ENCODE measurements at places on chromosomes 7 and 10.

GRCh38 chr10:19993714-19994315, 177.6 kb downstream of the PLXDC2 start:
- no peak for DNase-seq

DNA sequence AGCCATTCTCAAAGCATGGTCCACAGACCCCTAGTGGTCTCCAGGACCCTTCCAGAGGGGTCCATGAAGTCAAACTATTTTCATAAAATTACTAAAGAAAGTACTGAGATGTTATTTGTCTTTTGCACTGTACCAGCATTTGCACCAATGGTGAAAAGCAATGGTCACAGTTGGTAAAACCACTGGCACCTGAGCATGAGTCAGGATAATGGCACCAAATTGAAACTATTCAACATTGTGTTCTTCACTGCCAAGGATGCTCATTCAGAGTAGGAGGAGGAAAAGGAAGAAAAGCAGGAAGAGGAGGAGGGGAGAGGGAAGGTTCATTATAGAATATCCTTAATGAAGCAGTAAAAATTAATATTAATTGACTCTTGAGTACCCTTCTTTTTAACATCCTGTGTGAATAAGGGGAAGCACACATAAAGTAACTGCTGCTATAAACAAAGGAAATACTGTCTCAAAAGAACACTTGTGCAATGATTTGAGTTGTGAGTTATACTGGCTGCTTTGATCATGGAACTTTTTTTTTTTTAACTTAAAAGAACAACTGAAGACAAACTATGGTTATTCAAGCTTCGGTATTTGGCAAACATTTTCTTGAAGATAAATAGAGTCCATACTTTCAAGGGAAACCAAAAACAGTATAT, 60.2 kb downstream of the MPP7 start:
- no peak for DNase-seq

- DNase-seq: no peak
These were observed 19.5 kb downstream of the GOT1 start for GRCh38 chr10:99410876-99411275.

GRCh38 chr10:80612261-80612660, 74.6 kb downstream of the SH2D4B start:
- DNase-seq: no peak

DNA sequence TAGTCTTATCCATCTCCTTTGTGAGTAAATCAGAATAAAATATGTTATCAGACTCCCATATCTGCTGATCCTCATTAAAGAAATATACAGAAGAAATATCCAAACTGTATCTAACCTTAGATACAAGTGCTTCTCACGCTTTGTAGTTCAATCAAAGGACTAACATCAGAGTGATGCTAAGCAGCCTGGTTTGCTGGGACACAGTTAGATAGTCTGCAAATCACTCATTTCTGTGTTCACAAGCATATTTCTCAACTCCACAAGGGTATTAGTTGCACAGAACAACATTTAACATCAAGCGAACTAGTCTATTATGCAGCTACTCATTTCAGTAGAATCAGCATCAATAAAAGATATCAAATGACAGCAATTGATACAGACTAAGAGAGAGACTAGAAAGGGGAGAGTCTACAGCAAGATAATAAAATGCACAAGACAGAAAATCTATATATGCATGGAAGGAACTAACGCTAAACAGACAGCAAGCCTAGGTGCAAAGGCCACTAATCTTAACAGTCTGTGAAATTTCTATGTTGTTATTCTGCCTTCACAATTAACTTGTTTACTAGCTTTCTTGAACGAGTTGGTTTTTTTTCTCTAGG, 30.0 kb downstream of the DNAJC12 start:
- DNase-seq: no peak

- DNase-seq: no peak
These were observed at the start of gene UCMA for GRCh38 chr10:13234172-13234571. UCMA (minus strand) TSS chr10:13234374; CDS start chr10:13234258, 116 bp downstream.

- no peak for DNase-seq
These were observed 173.4 kb downstream of the IMMP2L start for GRCh38 chr7:111388912-111389311.

DNA sequence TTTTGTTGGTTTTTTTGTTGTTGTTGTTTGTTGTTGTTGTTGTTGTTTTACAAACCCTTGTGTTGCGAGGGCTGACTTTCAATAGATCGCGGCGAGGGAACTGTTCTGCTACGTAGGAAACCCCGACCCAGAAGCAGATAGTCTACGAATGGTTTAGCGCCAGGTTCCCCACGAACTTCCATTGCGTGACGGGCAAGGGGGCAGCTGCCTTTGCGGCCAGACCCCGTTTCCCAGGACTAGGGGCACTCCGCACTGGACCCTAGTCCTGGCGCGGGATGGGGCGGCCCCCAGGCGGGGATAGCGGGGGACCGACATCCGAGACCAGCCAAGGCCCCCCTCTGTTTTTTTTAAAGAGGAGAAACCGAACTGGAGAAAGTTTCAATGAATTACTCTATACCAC, 119.6 kb downstream of the LRRTM3 start:
- no peak for DNase-seq

GRCh38 chr10:29604291-29604825, 30.4 kb downstream of the SVIL start:
- no peak for DNase-seq

- DNase-seq: no peak
These were observed 22.7 kb downstream of the FAM237B start for GRCh38 chr7:90298145-90299038.

GRCh38 chr10:102230264-102230860, 4.3 kb downstream of the ELOVL3 start:
- peak; percentile 89 for DNase-seq

DNA sequence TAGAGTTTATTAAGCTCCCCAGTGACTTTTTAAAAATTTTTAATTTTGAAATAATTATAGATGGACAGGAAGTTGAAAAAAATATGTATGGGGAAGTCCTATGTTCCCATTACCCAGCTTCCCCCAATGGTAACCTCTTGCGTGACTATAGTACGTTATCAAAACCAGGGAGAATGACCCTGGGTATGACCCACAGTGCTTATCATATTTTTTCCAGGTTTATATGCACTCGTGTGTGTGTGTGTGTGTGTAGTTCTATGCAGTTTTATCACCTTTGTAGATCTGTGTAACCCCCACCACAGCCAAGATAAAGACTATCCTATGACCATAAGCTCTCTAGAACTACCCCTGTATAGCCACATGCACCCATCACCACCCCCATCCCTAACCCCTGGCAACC, 72.8 kb downstream of the TBXAS1 start:
- no peak for DNase-seq

DNA sequence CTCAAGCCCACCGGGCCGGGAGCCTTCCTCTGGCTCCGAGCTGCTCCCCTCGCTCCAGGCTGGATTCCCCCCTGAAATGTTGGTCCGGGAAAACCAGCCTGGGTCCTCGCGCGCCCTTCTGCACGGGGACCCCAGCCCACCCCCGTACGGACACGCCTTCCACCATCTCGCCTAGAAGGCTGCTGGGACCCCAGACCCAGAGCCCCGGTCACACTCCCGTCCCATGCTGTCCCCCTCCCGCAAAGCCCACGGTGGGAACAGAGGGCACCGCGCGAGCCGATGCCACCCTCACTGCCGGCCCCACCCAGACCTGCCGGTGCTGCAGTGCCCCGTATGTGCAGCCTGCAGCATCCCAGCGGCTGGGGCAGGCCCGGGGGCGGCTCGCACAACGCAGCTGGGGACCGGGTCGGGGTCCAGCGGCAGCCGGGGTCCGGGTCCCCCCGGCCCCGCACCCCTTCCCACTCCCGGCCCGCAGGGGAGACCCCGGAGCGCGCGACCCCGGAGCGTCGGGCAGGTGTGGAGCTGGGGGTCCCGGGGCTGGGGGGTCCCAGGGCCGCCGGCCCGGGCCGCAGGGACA, 871 bp downstream of the SPOCK2 start:
- DNase-seq: no peak

Measured in ecto neural progenitor cell (in vitro differentiated cells).